ENCODE measurements at places on chromosomes 2 and 18. TPM values are rescaled to one million over a fixed set of nuclear protein-coding genes. Genes with fewer than 3 reads are reported as not detected.

DNA sequence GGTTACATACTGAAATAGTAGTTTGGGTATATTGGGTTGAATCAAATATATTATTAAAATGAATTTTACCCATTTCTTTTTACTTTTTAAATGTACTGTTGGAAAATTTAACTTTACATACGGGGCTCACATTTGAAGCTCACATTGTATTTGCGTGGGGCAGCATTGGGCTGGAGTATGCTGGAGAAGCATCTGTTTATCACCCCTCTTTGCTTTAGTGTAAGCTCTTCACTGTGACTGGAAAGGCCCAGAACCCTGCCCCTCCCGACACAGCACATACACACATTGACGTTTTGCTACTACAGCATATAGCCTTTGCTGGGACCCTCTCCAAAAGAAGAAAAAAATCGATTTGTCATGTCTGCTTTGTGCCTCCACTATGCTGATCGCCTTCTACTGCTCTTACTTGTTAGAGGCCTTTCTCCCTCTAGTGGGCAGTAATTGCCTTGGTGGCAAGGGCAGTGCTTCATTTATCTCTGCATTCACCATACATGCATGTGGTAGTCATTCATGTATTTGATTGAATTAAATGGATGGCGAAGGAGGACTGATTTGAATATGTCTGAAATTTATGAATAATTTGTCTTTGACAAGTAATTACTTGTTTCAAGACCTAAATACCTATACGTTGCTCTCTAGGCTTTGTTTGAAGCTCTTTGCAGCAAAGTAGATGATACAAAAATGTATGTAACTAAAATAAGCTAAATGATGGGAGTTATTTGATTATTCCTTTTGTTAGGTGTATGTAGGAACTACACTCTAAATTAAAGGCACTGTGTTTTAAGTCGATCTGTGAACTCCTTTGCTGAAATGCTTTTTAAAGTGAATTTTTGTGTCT lies 37.4 kb downstream of the VAPA start:
- no peak for DNase-seq

BOK gene
- total RNA-seq: 79.6 TPM

- no peak for DNase-seq
These were observed 18.2 kb upstream of the PCBP1 start for GRCh38 chr2:70069049-70069448.

HTR2B gene
- 1.3 TPM for total RNA-seq

MOCOS gene
- 11.4 TPM for total RNA-seq

DNA sequence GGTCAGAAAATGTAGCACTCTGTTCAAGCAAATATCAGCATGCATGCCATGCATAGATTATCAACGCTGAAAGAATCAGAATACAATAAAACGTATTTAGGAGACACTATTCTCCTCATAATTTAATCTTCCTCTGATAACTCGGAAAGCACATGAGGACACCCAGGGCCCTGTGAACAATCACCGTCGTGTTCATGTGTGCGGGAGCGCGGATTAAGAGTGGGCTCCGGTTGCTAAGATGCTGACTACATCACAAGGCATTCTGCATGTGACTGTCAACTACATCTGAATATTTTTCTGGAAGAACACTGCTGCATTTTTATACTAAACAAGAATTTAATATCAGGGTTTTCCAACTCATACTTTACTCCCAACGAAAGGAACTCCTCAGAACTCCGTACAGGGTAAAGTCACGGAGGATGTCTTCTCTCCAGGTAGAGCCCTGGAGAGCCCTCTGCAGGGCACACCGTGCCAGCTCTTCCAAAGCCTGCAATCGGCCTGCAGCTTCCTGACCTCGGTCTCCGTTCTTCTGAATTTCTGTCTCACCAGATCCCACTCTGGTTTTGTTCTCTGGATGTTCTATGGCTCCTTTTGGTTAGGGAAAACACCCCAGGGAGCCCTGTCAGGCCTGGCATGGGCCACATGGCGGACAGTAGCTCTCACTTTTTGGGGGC lies 59.6 kb downstream of the ZNF516 start:
- DNase-seq: no peak

DNA sequence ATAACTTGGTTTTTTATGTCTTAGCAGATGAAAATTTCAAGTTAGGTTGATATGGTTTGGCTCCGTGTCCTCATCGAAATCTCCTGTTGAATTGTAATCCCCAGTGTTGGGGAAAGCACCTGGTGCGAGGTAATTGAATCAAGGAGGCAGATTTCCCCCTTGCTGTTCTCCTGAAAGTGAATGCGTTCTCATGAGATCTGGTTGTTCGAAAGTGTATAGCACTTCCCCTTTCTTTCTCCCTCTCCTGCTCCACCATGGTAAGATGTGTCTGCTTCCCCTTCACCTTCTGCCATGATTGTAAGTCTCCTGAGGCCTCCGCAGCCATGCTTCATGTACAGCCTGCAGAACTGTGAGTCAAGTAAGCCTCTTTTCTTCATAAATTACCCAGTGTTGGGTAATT lies 242.1 kb upstream of the TNP1 start:
- no peak for DNase-seq

NHEJ1 gene
- 18.9 TPM for total RNA-seq

TLX2 gene
- total RNA-seq: not detected

DNA sequence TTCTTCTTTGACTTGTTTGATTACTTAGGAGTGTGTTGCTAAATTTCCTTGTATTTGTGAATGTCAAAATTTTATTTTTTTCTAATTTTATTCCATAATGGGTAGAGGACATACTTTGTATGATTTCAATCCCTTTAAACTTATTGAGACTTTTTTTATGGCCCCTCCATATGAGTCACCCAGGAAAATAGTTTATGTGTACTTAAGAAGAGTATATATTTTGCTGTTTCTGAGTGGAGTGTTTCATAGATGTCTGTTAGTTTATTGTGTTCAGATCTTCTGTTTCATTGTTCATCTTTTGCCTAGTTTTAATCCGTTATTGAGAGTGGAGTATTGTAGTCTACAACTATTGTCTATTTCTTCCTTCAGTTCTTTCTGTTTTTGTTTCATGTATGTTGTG lies 81.9 kb downstream of the EPB41L5 start:
- no peak for DNase-seq

ATF2 gene
- total RNA-seq: 54.8 TPM

YES1 gene
- total RNA-seq: 75.2 TPM

DNA sequence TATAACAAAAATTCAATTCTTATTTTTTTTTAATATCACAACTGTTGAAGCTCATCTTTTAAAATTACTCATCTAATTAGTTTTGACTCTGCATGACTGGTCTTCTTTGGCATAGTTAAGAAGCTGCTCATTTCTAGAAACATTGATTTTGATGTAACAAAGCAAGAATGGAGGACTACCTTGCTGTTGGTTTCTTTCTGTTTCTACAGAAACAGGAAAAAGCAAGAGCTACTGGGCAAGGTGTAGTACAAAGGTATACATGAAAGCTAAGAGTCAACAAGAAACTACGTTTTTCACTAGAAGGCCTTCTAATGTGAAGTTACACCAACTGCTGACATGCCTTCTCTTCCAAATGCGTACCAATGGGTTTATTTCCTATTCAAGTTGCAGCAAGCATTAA lies 90.6 kb upstream of the SYT4 start:
- no peak for DNase-seq

GRCh38 chr18:30358555-30358954 lies 684.0 kb downstream of the DSC3 start:
- no peak for DNase-seq

DNA sequence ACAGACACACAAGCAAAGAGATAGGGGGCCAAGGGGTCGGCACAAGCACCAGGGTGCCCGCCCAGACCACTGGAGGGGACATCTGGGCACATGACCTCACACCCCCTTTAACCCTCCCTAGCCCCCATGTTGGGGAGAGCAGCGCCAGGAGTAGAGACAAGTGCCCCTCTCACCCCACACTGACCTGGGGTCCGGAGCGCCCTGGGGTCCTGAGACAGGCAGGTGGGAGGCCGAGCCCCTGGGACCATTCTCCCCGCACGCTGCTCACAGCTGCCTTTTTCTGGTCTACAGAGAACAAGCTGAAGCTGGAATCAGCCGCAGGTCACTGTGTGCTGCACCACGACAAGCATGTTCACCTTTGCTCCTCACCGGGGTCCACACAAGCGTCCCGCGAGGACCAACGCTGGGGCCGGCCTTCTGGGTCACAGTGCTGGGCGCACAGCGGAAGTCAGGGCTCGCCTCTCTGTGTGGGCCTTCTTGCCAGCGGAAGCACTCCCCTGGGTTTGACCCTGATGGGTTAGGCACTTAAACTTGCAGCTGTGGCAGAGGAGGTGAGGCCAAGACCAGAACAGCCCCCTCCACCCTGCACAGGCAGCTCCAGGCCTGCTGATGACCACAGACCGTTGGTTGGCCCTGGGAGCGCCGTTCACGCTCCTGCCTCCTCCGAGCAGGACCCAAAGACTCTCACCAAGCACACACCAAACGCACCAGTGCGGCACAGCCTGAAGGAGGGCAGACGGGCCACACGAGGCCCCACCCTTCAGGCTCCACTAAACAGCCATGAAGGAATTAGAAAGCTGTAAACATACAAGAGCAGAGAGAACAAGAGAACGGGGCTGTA lies 275.3 kb downstream of the EIPR1 start:
- no peak for DNase-seq

CROCC2 gene
- 0.12 TPM for total RNA-seq

- no peak for DNase-seq
These were observed 167.2 kb upstream of the SPOPL start for GRCh38 chr2:138334323-138334722.

- DNase-seq: no peak
These were observed 44.8 kb downstream of the ASAP2 start for GRCh38 chr2:9251154-9252001.

DNA sequence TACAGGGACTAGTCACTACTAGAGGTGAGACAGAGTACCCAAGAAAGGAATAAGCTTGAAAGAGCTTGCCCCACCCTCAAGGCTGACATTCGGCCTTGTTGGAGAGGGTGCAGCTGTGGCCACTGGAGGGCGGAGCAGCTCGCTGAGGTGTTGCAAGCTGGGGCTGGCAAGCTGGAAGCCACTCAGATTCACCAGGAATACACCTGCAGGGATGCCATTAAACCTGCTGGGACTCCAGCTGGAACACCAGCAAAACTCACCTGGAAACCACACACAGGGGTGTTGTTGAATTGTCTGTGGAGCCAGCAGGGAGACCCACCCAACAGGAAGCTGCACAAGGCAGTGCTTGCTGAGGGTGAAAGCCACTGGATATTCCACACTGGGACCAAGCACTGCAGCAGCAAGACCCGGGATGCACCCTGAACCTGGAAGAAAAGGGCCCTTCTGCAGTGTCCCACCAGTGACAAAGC lies 26.1 kb downstream of the KCTD18 start:
- no peak for DNase-seq

GRCh38 chr2:213420828-213421385 lies 136.6 kb downstream of the SPAG16 start:
- DNase-seq: no peak

FAM110C gene
- 26.5 TPM for total RNA-seq

GRCh38 chr2:207265332-207265731 lies 99.6 kb upstream of the KLF7 start:
- DNase-seq: no peak

DNA sequence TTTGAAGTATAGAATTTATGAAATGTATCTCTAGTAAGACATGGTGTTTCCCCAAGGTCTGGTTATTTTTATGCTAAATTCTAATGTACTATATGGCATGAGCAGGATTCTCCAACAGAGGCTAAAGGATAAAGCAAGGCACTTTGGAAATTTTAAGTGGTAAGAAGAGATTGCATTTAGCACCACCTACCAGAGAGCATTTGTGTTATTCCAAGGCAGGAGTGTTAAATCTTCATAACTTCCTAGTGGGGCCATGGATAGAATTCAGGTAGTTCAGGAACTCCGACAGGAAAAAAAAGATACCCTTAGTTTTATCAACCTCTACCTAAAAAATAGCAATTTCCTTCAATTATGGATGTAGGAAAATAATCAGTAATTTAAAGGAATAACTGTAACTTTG lies 497.4 kb upstream of the CRIM1 start:
- no peak for DNase-seq

DNA sequence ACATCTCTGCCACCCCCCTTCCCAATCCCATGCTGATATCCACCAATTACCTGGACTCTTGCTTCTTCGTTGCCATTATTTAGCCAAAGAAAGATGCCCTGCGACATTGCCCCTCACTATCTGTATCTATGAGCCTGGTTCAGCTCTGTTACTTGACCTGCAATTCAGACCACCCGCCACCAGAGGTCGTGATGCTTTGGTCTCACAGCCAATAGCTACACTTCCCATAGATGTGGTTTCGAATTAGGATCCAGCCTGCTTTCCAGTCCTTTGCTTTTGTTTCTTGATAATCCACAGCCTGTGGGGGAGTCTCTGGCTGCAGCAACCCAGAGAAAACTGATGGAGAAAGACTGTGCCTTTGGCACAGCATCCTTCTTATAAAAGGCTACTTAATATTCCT lies 239.4 kb downstream of the KLHL29 start:
- no peak for DNase-seq

DNA sequence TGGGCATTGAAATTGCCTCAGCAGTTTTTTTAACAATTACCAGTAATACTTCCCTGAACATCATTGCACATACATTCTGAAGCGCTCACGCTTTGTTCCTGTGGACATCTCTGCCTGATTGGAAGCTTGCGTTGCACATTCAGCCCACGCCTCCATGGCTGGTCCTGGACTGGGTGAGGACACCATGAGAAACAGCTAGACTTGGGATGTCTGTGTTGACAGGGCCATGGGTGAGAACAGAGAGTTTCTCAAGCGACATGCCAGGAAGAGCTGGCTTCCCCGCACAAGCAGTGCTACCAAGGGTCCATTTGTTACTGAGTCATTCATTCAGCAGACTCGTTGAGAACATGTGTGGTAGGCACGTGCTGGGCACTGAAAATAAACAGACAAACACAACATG lies 166.3 kb downstream of the GBX2 start:
- no peak for DNase-seq

DNA sequence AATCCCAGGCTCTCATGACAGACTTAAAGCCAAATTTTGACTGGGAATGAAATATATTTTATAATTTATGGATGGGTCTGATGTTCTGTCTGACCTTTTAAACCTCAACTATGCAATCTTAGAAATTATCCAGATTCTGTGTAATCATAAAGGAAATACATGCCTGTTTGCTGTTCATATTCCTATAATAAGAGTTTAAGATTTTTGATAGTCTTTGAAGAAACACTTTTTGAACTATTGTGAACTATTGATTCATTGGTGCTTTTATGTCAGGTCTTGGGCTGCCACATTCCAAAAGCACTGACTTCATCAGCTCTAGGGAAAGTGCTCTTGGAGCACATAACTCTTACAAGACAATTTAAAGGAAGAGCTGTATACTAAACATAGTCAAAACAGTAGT lies 64.2 kb downstream of the CCDC150 start:
- DNase-seq: no peak

KYNU gene
- total RNA-seq: 3.8 TPM

LIPG gene
- total RNA-seq: 53.2 TPM

- no peak for DNase-seq
These were observed 8.7 kb downstream of the MAL start for GRCh38 chr2:95034221-95034620.

All from omental fat pad (tissue), 4 donors.